GM12891 (cell line): ENCODE measurements at places on chromosomes 11 and 22.

- DNase-seq = no peak
Measured at GRCh38 chr22:44288913-44289312, 23.8 kb downstream of the SHISAL1 start.

DNA sequence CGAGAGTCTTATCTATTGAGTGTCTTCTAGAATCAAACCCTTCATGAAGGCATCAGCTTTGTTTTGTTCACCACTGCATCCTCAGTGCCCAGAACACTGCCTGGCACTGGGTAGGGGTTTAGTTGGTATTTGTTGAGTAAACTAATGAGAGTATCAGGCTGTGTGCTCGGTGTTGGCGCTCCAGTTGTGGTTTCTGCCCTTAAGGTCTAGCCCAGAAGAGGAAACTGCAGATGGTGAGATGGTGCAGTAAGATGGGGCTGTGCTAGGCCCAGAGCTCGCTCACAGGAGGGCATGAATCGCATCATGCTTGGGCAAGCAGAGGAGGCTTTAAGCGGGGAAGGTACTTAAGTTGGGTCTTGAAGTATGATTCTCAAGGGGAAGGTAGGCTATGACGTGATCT is 97.2 kb downstream of the FBXO7 start:
- DNase-seq = no peak

GRCh38 chr11:106262852-106263251 is 185.4 kb downstream of the AASDHPPT start:
- DNase-seq = no peak

DNA sequence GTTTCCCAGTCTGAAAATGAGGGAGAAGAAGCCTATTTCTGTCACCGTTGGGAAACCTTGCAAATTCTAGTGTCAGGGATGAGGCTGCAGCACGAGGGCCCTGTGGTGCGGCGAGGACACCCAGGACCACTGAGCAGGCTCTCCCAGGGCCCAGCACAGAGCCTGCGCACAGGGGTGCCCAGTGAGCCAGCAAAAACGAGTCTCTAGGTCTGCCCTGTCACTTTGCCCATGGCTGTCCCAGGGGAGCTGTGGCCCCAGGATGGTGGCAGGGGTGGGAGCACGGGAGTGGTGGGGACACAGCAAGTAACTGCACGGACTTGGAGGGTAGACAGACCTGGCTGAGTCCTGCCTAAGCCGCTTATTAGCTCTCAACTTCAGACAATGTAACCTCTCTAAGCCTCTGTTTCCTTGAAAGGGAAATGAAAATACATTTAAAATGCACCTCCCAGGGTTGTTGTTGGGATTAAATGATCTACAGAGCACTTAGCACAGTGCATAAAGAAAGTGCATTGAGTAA is 44.2 kb downstream of the DSCAML1 start:
- no peak for DNase-seq

DNA sequence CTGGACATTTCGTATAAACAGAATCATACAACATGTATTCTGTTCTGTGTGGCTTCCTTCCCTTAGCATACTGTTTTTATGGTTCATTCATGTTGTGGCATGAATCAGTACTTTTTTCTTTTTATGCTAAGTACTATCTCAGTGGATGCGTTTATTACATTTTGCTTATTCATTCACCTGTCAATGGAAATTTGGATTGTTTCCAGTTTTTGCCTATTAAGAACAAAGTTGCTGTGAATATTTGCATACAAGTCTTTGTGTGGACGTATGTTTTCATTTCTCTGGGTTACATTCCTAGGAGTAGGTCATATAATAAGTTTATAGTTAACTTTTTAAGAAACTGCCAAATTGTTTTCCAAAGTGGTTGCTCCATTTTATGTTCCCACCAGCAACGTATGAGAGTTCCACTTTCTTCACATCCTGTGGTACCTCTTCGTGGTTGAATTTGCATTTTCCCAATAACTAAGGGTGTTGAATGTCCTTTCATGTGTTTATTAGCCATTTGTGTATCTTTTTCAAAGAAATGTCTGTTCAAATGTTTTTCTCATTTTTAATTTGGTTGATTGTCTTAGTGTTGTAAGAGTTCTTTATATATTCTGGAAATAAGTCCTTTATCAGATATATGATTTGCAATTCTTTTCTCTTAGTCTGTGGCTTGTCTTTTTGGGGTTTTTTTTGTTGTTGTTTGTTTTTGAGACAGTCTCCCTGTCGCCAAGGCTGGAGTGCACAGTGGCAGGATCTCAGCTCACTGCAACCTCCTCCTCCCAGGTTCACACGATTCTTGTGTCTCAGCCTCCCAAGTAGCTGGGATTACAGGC is 46.0 kb upstream of the MICAL2 start:
- no peak for DNase-seq

DNA sequence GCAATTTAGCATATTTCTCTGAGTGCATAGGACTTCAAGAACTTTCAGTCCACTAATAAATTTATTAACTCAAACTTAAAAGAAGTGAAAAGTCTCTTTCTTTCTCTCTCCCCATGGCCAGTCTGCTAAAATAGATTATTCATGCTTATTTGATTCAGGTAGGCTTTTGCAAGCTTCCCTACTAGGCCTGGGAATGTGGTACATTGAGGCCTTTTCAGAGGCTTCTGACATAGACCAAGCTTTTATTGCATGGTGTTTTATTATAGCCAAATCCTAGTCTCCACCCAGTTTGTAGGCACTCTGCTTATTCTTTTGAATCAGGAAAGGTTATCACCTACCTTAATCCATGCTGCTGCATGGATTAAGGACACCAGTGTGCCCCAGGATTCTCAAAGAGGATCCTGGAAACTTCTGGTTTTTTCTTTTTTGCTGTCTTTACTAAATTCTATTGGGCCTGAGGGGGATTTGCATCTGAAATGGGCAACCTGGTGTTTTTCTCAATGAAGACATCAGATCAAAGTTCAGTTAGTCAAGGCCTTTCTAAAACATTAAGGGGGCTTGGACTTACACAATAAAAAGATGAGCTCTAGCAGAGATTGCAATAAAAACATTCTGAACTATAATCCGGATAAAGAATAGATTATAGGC is 92.2 kb downstream of the ELP4 start:
- DNase-seq = no peak

- DNase-seq = no peak
Measured at GRCh38 chr11:76916712-76917111, 56.0 kb downstream of the ACER3 start.

- DNase-seq = no peak
Measured at GRCh38 chr11:120702656-120703055, 191.1 kb downstream of the GRIK4 start.
